ENCODE measurements at places on chromosomes 12 and 14.

DNA sequence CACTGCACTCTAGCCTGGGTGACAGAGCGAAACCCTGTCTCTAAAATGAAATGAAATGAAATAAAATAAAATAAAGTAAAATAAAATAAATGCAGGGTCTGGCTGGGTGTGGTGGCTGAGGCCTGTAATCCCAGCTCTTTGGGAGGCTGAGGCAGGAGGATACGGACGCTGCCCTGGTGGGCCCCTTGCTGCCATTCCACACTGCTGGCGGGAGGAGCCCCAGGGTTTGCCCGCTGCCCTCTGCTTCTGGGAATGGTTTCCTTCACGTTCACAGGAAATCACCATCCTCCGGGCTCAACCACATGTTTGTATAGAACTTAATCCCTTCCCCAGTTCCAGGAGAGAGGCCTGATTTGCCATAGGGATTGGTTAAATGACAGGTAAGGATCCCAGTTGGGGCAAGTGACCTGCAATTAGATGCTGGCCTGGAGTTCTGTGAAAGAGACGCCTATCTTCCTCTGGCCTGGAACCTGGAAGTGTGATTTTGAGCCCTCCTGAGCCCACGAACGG, 29.3 kb downstream of the CALM1 start:
- no peak for DNase-seq

GRCh38 chr14:60346706-60347105, 97.7 kb downstream of the PPM1A start:
- no peak for DNase-seq

DNA sequence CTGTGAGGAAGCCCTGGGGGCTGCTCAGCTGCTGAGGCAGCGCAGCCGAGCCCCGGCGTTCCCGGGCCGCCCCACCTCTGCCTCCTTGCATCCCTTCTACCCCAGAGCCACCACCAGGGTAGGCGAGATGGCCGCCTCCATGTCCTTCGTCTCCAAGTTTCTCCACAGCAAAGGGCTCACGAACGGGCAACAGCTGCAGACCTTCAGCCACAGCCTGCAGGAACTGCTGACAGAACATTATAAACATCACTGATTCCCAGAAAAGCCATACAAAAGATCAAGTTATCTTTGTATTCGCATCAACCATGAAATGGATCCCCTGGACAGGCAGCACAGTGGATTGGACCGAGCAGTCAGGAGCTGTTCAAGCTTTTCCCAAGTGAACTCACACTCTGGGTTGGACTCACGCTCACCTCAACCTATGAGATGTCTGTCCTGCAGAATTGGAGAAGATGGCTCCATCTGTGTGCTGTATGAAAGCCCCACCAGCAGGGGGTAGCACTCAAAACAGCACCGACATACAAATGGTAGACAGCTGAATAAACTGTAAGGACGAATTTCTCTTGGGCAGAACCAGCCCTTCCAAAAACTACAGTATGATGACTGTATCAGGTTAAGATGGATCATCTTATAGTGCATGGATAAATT, 19.4 kb upstream of the A2M start:
- DNase-seq: no peak

- DNase-seq: no peak
Measured at GRCh38 chr12:88258396-88258795, 116.3 kb downstream of the TMTC3 start.

GRCh38 chr12:12474931-12475795, 87.5 kb downstream of the DUSP16 start:
- no peak for DNase-seq

GRCh38 chr14:49196327-49196726, 389.9 kb downstream of the RPS29 start:
- no peak for DNase-seq

DNA sequence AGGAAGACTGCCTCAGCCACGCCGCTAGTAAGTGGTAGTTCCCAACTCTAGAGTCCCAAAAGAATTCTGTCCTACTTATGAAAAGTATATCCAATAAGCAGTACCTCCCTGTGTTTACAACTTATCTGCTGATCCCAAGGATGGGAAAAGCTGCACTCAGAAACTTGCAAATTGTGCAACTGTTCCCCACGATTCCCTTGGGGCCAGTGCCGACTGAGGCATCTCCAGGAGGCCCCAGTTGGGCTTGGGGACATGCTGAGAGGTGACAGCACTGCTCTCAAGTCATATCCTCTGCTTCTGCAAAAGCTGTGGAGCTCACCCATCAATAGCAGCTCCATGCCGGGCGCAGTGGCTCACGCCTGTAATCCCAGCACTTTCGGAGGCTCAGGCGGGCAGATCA, 23.7 kb downstream of the SPRING1 start:
- no peak for DNase-seq

- no peak for DNase-seq
Measured at GRCh38 chr12:76697849-76698248, 66.1 kb upstream of the ZDHHC17 start.

DNA sequence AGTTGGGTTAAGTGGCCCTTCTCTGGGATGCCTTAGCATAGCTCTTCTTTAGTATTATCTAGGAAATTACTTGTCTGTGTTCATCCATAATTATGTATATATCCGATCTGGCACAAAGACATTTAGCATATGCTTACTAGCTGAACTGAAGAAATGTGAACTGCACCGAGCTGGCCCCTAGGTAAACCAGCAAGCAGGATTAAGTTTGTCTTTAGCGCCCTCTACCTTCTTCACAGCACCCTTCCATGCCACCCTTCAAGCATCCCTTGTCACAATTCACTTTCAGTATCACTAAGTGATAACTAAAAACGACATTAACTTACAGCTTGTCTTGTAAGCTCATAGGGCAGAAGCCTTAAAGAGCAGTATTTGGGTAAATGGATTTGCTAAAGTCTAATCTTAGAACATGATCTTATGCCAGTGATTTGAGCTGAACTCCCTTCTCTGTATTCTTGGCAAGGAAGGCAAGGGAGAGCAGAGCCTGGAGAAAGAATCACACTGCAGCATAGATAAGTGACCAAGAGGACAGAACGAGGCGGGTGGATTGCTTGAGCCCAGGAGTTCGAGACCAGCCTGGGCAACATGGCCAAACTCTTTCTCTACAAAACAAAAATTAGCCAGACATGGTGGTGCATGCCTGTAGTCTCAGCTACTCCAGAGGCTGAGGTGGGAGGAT, 2.6 kb upstream of the HAL start:
- peak; percentile 28 for DNase-seq

GRCh38 chr14:92792885-92793284, 1.2 kb upstream of the GOLGA5 start:
- DNase-seq: no peak

DNA sequence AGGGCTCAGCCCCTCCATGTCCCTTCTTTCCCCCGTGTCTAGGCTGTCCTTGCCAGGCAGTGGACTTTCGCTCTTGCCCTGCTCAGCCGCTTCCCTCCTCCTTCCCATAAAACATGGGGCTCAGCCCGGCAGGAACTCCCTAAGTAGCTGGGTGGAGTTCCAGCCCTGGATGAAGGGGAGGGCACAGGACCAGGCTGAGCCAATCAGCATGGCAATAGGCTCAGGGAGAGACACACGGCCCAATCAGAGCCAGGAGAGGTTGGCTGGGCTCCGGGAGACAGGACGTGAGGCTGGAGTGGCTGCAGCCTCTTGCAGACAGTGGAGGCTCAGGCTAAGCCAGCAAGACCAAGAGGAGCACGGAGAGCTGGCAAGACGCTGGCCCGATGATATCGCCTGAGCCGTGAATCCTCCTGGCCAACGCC, 54.3 kb downstream of the GALNT9 start:
- no peak for DNase-seq

GRCh38 chr14:92644171-92644969, 104.1 kb downstream of the LGMN start:
- no peak for DNase-seq

DNA sequence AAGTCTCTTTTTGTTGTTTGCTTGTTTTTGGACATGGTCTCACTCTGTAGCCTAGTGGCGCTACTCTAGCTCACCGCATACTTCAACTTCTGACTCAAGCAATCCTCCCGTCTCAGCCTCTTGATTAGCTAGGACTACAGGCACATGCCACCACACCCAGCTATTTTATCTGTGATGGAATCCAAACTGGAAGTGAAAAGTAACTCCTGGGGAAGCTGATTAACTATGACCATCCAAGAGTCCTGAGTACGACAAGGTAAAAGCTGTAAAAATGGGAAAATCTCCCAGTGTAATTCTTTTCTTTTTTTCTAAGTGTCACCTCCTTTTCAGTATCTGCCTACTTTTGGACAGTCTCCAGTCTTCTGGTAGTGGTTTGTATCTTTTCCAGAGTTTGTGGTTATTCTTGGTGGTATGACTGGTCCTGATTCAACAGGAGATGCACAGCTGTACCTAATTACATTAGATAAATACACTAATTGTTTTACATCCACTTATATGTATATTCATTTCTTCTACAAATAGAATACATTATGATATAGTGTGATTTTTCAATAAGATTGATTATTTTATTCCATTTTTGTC, 97.8 kb downstream of the SLC6A15 start:
- no peak for DNase-seq

DNA sequence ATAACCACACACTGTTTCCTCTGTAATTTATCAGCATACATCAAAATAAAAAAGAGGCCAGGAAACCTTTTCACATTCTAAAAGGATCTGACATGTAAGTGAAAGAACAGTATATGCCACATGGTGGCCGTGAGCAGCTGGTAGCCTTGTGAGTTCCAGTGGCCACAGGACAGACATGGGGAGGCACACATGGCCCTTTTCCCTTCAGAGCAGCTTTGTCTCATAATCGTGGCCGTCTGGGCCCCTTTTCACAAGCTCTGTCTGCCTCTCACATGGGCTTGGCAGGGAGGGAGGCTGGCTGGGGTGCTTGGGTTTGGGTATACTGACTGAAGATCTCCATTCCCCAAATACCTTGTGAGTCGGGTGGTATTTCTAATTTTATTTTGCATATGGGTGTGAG, 1.5 kb upstream of the ZDHHC22 start:
- no peak for DNase-seq

GRCh38 chr12:120373683-120374082, 4.7 kb upstream of the MSI1 start:
- no peak for DNase-seq

DNA sequence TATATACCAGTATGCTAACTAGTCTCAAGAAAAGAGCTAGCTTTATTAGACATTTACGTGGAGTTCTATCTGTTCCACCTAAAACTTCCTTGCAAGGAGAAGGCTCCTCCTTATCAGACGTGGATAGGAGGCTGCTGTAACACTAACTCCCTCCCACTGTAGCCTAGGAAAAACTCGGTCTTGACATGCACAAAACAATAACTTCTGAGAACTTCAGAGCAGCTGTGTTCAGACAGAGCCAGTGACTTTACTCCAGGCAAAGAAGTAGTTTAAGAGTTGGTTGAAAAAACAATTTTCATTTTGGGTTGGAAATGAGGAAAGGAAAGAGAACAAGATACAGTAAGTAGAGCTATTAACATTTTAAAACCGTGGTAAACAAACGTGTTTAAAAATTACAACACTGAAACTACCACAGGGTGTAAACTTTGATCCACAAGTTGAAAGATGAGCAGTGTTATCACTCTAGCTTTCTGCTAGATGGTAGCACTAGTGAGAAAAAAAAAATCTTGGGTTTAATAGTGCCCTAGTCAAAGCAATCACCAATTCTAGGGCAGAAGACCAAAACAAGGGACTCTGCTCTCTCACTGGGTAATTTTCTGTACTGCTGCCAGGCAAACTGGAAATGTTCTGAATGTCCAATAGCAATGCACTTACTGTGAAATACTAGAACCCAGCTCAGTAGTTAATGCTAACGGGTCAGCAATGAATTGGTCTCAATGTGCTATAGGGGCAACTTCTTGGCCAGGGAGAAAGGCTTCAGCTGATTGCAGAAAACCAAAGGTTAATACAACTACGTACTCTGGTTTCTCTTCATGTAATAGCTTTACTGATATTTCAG, 2.4 kb downstream of the ATF7 start:
- no peak for DNase-seq

- DNase-seq: no peak
Measured at GRCh38 chr12:51430196-51430895, 5.7 kb downstream of the SLC4A8 start.

GRCh38 chr12:25914551-25914950, 43.9 kb upstream of the RASSF8 start:
- DNase-seq: no peak

- DNase-seq: no peak
Measured at GRCh38 chr14:94903883-94904282, 134.0 kb upstream of the GSC start.

GRCh38 chr12:122840580-122841513, 5.6 kb downstream of the HIP1R start:
- no peak for DNase-seq

DNA sequence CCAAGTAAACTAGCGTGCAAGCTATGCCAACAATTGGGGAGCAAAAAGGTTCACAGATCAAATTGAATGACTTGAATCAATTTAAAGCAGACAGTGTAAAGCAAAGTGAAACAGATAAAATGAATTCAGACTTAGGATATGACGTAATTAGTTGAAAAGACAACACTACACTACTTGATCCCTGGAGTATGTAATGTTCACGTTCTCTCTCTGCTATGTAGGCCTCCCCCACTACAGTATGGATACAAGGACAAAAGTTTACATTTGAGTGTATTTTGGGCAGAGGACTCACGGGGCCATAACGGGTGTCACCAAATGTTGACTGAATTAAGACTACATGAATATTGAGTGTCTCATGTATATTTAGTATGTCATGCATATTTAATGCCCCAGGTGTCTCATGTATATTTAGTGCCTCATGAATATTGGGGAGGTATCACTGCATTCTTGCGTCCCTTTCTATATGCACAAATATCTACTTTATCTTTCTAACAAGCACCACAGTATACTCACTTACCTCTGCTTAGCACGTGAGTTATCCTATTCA, 44.5 kb downstream of the RERGL start:
- DNase-seq: no peak

DNA sequence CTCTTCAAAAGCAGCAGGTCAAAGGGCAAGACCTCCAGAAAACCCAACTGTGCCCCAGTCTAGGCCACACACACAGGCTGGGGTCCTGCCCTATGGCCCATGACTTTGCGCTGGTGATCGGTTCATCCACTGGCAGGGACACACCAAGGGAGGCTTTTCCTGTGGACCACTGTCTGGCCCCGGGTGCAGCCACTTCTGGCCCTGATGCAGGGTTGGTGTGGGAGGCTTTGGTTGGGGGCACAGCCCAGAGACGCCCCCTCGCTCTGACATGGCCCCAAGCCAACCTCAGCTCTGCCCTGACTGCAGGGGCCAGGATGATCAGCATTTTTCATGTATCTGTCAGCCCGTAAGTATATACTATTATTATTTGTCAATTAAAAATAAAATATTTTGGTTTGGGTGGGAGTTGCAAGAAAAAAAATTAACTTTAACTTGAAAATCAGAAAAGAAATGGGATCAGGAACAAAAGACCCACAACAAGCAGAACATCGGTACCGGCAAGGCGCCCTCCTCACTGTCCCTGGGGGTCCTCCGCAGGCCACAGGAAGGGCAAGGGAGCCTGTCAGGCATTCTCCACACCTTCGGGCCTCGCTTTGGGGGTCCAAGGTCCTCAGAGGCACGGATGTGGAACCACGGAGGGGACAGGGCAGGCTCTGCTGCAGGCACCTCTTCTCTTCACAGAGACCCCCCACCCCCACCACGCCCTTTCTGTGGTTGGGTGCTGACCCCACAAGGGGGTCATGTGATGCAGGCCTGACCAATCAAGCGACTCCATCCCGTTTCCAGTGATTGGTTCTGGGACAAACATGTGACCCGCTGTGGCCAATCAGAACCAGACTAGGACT, 181.5 kb upstream of the SFSWAP start:
- DNase-seq: no peak

GRCh38 chr12:114681116-114681871, 2.7 kb downstream of the TBX3 start:
- DNase-seq: no peak

- DNase-seq: no peak
Measured at GRCh38 chr14:46747001-46747652, 95.5 kb upstream of the RPL10L start.

GRCh38 chr14:105211758-105212089, 30.6 kb upstream of the NUDT14 start:
- DNase-seq: no peak

Data from stimulated activated CD4-positive, alpha-beta T cell treated with anti-CD3 and anti-CD28 coated beads, Interleukin-1b, Interleukin-23, amount 100 ng/mL, for 24 hours (primary cell).